Urinary bladder (tissue), 4 donors: ENCODE measurements at places on chromosomes 2 and 18. TPM values are rescaled to one million over a fixed set of nuclear protein-coding genes. Genes with fewer than 3 reads are reported as not detected.

ANKRD30B gene
- not detected for polyA plus RNA-seq

FOSL2 gene
- polyA plus RNA-seq = 112 TPM

ANKRD36C gene
- polyA plus RNA-seq = 2.6 TPM

ANKRD36 gene
- 3.3 TPM for polyA plus RNA-seq

ESPNL gene
- 0.23 TPM for polyA plus RNA-seq

LOXHD1 gene
- 0.11 TPM for polyA plus RNA-seq
